ENCODE measurements at places on chromosomes 5 and 9.

DNA sequence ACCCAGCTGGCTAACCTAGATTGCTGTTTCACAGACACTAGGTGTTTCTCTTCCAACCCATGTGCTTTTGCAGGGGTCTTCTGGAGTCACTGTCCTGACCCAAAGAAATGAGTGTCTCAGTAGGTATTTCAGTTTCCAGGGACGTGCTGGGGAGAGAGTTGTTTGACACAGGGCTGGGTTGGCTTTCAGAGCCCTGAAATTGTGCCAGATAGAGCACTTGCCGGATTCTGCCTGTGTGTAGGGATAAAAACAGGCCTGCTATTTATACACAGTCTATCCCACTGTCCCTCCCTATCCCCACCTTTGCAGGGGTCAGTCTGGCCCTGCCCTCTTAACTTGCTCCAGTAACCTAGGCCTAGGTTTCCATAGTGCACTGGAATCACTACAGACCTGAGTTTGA, 957 bp upstream of the HBEGF start:
- peak overlapping the region; percentile 90 for H3K27ac ChIP-seq
- H3K36me3 ChIP-seq = peaks cover 19% of the 10 kb centered on the region
- no peaks in the 10 kb centered on the region for H3K27me3 ChIP-seq

- no peak overlapping the region for H3K4me3 ChIP-seq
- DNase-seq = no peak
- H3K36me3 ChIP-seq = no peaks in the 10 kb centered on the region
- no peaks in the 10 kb centered on the region for H3K27me3 ChIP-seq
- H3K4me1 ChIP-seq = no peaks in the 10 kb centered on the region
- no peak overlapping the region for H3K27ac ChIP-seq
Measured at GRCh38 chr5:95045181-95045965, 239.5 kb downstream of the MCTP1 start.

- DNase-seq = no peak
- H3K36me3 ChIP-seq = no peaks in the 10 kb centered on the region
- no peaks in the 10 kb centered on the region for H3K4me1 ChIP-seq
- no peak overlapping the region for H3K4me3 ChIP-seq
- no peak overlapping the region for H3K27ac ChIP-seq
Measured at GRCh38 chr5:167317884-167318283, 973.6 kb upstream of the WWC1 start.

DNA sequence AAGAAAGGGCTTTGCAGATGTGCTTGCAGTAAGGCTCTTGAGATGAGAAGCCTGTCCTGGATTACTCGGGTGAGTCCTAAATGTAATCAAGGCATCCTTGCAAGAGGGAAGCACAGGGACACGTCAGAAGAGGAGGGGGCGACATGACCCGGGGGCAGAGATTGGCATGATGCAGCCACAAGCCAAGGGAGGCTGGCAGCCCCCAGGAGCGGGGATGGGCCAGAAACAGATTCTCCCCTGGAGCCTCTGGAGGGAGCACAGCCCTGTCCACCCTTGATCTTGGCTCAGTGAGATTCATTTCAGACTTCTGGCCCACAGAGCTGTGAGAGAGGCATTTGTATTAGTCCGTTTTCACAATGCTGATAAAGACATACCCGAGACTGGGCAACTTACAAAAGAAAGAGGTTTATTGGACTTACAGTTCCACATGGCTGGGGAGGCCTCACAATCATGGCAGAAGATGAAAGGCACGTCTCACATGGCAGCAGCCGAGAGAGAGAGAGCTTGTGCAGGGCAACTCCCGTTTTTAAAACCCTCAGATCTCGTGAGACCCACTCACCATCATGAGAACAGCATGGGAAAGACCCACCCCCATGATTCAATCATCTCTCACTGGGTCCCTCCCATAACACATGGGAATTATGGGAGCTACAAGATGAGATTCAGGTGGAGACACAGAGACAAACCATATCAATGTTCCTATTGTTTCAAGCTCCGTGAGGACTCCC, 76.1 kb downstream of the ADAMTS2 start:
- H3K4me3 ChIP-seq = no peak overlapping the region
- DNase-seq = no peak
- peaks cover 21% of the 10 kb centered on the region for H3K27me3 ChIP-seq
- no peak overlapping the region for H3K27ac ChIP-seq
- H3K36me3 ChIP-seq = no peaks in the 10 kb centered on the region
- peaks cover 34% of the 10 kb centered on the region for H3K4me1 ChIP-seq

DNA sequence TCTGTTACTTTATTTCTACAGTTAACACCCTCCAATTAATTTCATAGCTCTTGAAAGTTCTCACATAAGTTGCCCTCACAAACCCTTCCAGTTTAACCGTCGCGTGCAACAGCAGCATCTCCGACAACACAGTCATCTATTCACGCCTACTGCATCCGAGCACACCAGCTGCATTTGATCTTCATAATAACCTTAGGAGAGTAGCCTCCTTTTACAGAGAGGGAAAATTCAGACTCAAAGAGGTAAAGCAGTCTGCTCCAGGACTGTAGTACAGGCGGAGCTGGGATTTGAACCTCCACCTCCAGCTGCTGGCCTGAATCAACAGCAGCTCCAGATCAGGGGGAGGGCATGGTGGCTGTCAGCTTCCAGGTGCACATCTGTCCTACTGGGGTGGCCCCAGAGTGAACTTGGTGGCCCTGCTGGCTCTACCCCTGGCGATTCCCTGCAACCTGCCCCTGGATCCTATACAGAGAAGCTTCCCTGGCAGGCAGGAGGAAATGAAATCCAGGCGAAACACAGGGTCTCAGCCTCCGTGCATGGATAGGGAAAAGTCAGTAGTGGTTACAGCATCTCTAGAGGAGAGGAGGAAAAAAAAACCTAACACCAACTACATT, 71.6 kb upstream of the UNC5A start:
- no peak for DNase-seq
- no peak overlapping the region for H3K4me3 ChIP-seq
- H3K27ac ChIP-seq = no peak overlapping the region
- no peaks in the 10 kb centered on the region for H3K36me3 ChIP-seq

DNA sequence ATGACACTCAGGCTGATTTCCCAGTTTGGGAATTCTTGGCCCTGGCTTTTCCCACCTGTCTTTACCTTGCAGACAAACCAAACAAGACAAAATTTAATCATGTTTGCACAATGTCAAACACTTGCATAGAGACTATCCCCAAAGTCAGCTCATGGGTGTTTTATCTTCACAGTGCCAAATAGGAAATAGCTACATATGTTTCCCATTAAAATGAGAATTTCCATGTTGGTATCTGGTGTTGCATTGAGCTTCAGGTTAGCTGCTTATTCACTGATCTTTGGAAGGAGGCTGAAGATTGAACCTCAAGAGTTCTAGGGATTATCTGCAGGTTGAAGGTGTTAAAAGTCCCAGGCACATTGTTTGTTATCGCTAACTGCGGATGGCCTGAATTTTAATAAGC, 19.5 kb downstream of the MAP1B start:
- H3K27me3 ChIP-seq = no peaks in the 10 kb centered on the region
- no peak overlapping the region for H3K4me3 ChIP-seq
- H3K36me3 ChIP-seq = peaks cover 8% of the 10 kb centered on the region
- no peak for DNase-seq
- no peak overlapping the region for H3K27ac ChIP-seq

DNA sequence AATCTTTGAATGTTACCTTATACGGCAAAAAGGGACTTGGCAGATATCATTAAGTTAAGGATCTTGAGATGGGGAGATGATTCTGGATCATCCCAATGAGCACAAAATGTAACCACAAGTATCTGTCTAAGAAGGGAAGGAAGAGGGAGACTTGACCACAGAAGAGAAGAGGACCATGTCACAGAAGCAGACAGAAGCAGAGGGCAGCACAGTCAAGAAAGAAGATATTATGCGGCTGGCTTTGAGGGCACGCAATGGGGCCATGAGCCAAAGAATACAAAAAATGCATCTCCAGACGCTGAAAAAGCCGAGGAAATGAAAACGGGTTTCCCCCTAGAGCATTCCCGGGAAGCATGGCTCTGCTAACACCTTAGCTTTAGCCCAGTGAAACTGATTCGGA, 225.3 kb downstream of the NR2F1-AS1 start:
- no peak overlapping the region for H3K4me3 ChIP-seq
- H3K4me1 ChIP-seq = no peaks in the 10 kb centered on the region
- DNase-seq = no peak
- H3K36me3 ChIP-seq = no peaks in the 10 kb centered on the region
- H3K27me3 ChIP-seq = no peaks in the 10 kb centered on the region
- no peak overlapping the region for H3K27ac ChIP-seq

DNA sequence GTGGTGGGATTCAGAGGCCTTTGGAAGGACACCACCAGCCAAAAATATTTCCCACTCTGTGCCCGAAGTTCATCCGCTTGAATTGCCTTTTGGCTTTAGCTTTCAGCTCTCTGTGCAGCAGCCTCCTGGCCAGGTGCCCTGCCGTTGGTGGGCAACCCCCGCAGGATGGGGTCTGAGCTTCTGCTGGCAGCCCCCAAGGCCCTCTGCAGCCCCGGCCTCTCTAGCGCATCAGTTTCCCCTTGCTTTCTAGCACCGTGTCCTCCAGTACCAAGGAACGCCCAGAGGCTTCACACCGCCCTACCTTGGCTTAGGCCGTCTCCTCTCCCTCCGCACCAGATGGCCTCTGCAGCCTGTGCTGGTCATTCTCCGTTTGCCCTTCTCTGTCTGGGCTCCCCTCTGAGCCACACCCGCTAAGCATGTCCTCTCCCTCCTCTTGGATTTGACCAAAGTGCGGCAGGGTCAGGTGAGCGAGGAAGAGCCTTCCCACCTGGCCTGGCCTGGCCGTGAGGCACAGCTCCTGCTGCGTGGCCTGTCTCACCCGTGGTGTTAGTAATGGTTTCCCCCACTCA, 4.2 kb upstream of the TSC1 start:
- peaks cover 10% of the 10 kb centered on the region for H3K4me1 ChIP-seq
- no peak overlapping the region for H3K27ac ChIP-seq
- no peaks in the 10 kb centered on the region for H3K27me3 ChIP-seq
- no peak overlapping the region for H3K4me3 ChIP-seq

GRCh38 chr9:16143947-16144890, 591.4 kb downstream of the CCDC171 start:
- no peak overlapping the region for H3K4me3 ChIP-seq
- no peaks in the 10 kb centered on the region for H3K4me1 ChIP-seq
- DNase-seq = no peak
- no peak overlapping the region for H3K27ac ChIP-seq

DNA sequence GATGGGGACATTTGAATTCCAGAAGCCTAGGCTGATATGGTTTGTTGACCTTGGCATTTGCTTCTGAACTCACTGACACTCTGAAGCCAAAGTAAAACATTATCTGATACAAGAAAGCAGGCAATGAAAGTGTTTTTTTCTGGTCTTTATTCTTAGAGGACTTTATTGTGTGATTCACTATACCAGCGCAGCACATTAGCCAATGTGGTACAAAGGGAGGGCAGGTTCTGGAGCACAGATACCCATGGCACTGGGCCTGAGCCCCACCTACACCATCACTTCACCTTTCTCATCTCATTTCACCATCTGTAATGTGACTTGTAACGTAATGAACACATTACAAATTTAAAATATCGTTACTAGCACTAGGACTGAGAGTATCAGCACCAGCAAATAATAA, 89.7 kb upstream of the ZNF366 start:
- no peak for DNase-seq
- H3K27me3 ChIP-seq = no peaks in the 10 kb centered on the region
- no peak overlapping the region for H3K4me3 ChIP-seq
- H3K4me1 ChIP-seq = peaks cover 44% of the 10 kb centered on the region
- peak overlapping the region; percentile 60 for H3K27ac ChIP-seq
- H3K36me3 ChIP-seq = no peaks in the 10 kb centered on the region

DNA sequence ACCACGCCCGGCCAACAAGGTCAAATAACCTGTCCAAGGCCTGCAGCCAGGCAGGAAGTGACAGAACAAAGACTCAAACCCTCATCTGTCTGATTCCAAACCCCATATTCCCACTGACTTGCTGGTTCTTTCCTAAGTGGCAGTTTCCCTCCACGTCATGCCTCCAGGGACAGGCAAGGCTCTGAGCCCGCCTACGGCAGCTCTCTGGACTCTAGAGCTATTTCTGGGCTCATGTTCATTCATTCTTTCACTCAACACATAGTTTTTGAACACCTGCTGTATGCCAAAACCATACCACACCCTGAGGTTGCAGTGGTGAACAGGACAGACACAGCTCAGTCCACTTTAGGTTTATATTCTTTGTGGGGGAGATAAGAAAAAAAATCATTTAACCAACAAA, 5.2 kb upstream of the FBP1 start:
- no peak overlapping the region for H3K4me3 ChIP-seq
- H3K4me1 ChIP-seq = peaks cover 10% of the 10 kb centered on the region
- DNase-seq = peak; percentile 35
- H3K27me3 ChIP-seq = no peaks in the 10 kb centered on the region
- no peak overlapping the region for H3K27ac ChIP-seq

DNA sequence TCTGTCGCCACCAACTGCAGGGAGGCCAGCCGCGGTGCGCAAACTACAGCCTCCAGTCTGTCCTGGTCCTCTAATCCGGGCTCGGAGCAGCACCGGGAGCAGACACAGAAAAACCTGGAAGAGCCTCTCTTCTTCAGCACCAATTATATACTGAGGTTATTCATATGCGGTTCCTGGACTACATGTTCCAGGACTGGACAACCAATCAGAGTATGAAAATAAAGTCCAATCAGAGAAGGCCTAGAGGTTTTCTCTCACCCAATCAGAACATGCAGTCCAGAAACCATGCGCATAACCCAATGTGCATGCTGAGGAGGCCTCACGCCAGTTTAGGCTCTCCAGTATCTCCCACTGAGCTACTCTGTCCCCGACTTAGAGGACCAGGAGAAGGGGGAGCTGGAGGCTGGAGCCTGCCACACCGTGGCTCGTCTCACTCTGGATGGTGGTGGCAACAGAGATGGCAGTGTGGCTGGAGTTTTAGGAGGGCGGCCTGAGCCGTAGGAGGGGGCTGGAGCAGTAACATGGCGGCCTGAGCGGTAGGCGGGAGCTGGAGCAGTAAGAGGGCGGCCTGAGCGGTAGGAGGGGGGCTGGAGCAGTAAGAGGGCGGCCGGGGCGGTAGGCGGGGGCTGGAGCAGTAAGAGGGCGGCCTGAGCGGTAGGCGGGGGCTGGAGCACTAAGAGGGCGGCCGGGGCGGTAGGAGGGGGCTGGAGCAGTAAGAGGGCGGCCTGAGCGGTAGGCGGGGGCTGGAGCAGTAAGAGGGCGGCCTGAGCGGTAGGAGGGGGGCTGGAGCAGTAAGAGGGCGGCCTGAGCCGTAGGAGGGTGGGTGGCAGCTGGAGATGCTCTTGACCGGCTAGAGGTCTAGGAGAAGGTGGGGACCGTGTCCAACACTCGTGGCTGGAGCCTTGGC, 20.4 kb upstream of the TRIM52 start:
- no peak for DNase-seq
- no peaks in the 10 kb centered on the region for H3K4me1 ChIP-seq
- H3K27ac ChIP-seq = no peak overlapping the region
- H3K27me3 ChIP-seq = no peaks in the 10 kb centered on the region
- H3K36me3 ChIP-seq = no peaks in the 10 kb centered on the region

DNA sequence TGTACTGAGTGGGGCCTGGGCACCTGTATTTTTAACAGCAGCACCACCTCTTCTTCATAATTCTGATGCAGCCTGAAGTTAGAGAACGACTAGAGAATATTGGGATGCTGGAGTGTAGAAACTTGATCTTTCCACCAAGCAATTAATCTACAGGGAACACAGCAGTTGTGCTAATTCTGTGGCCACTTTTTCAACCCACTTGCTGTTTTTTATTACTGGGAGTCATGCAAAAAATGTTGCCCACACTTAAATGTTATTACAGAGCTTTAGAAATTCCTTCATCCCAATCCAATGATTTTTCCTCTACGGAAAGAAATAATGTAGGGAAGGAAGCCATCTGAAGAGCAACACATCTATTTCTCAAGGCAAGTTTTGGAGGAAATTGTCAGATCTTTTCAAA, 190.9 kb upstream of the TUT7 start:
- H3K4me3 ChIP-seq = no peak overlapping the region
- no peaks in the 10 kb centered on the region for H3K36me3 ChIP-seq
- H3K27me3 ChIP-seq = peaks cover 3% of the 10 kb centered on the region
- no peaks in the 10 kb centered on the region for H3K4me1 ChIP-seq
- H3K27ac ChIP-seq = no peak overlapping the region

Measured in stomach (tissue), 19 donors.